ENCODE measurements at places on chromosomes 16 and 17.
A peak's percentile ranks its signal among the peaks of the same experiment; 100 is the strongest.

DNA sequence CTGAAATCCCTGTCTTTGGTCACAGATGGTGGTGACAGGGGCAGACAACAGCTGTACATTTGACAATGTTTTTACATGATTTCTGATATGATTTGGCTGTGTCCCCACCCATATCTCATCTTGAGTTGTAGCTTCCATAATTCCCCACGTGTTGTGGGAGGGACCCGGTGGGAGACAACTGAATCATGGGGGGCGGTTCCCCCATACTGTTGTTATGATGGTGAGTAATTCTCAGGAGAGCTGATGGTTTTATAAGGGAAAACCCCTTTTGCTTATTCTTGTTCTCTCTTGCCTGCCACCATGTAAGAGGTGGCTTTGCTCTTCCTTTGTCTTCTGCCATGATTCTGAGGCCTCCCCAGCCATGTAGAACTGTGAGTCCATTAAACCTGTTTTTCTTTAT lies 353.9 kb downstream of the CPPED1 start:
- no peak for DNase-seq

DNA sequence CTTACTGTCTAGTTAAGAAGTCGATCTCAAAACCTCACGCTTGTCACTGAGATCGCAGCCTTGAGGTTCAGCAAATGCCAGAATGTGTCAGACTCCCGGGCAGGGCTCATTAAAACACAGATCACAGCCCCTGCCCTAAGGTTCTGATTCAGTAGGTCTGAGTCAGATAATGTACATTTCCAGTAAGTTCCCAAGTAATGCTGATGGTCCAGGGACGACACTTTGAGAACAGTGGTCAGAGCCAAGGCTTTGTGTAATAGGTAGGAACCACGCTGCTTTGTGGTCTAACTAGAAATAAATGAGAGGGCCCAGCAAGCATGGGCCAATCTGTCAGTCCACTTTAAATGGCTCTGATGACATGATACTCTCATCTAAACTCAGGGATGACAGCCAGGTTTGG lies 228.6 kb downstream of the ZFHX3 start:
- no peak for DNase-seq

- DNase-seq = no peak
Measured at GRCh38 chr17:50588391-50589049, 28.0 kb downstream of the CACNA1G start.

- no peak for DNase-seq
Measured at GRCh38 chr17:55134486-55135157, 130.1 kb upstream of the HLF start.

GRCh38 chr17:2136241-2136640 lies 81.3 kb downstream of the HIC1 start:
- DNase-seq = no peak

GRCh38 chr17:42989726-42990652 lies 8.2 kb upstream of the RPL27 start:
- no peak for DNase-seq

DNA sequence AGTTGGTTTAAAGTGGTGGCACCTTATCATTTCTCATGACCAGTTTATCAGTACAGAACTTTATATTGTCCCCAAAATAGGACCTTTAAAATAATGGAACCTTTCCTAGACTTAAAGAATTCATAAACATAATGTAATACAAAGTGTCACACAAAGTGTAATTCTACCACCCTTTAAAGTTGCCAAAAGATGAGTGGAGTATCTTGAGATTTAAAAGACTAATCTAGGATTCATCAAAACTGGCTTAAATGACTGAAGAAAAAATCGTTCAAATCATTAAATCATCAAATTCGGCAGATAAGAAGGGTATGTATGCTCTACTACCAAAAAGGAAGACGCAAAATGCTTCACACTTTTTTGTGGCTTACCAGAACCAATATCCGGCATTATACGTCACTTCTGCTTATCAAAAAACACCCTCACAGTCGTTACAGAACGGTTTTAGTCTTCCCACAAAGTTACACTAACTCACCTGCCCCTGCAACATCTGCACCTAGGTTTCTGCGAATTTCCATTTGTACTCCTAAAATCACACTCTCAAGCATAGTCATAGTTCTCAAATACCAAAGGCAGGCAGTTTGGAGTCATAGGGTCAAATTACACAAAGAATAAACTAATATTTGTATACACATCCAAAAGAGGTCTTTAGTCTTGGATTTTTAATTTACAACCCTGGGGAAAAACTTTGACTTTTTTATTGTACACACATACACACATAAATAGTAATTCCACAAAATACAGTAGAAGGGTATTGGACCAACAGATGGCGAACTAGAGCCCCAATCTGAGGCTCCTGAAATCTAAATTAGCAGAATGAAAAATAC lies 1.4 kb upstream of the KANSL1 start:
- DNase-seq = no peak

DNA sequence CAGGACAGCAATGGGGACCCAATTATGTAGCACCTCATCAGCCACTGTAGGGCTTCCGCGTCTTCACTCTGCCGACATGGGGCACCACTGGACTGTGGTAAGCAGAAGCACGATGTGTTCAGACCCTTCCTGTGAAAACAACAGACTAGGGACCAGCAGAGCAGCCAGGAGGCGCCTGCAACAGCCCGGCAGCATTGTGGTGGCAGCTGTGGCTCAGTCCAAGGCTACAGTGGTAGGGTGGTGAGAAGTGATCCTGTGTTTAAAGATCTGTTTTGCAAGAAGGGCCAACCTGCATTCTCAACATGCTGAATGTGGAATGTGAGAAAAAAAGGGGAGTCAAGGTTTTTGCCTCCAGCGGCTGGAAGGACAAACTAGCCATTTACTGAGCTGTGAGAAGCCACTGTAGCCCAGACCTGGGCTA lies 80.8 kb downstream of the GAS7 start:
- peak; percentile 20 for DNase-seq

DNA sequence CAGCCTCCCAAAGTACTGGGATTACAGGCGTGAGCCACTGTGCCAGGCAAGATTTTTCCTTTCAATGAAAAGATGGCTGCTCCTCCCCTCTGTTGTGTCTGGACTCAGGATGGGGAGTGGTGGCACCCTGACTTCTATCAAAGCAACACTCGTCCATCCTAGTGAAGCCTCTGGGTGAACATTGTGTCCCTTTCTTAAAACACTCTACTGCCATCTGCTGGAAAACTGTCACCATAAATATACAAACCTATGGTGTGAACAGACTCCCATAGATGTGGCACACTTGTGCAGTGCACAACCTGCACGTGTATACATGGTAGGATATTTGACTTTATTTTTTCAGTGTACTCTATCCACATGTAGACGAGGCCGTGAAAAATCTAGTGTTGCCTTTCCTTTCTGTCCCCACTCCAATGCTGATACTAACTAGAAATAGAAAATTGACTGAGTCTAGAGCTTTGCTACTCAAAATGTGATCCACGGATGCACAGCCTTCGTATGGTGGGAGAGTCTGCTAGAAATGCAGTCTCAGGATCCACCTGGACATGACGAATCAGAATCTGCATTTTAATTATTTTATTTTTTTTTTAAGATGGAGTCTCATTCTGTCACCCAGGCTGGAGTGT lies 55.9 kb upstream of the PLCG2 start:
- no peak for DNase-seq

- no peak for DNase-seq
Measured at GRCh38 chr17:59332749-59333377, 1.4 kb downstream of the YPEL2 start.

DNA sequence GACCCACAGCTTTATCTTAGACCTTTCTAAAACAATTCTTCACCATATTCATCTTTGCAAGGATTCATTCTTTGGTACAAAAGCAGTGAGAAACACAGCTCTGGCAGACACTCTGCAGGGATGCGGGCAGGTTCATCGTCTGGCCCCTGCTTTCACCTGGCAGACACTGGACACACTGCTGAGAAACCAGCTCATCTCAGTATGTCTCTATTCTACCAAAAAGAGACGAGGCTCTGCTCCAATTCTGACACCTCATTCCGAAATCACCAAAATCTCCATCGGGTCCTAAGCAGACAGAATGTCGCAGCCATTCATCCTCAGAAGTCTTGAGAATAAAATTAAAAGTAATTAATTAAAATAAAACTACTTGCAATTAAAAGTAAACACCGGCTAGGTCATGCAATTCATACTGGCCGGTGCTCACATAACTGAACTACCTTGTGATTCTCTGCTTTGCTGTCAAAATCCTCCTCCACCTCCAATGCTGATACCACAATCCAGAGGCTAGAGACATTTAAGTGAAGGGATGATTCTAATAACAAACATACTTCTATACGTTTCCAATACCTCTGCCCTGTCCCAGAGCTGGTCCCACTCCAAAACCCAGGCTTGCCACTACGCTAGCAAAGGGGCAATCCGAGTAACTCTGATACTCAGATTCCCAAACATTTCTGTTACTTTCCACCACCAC lies 1.3 kb downstream of the RNF157 start:
- no peak for DNase-seq

DNA sequence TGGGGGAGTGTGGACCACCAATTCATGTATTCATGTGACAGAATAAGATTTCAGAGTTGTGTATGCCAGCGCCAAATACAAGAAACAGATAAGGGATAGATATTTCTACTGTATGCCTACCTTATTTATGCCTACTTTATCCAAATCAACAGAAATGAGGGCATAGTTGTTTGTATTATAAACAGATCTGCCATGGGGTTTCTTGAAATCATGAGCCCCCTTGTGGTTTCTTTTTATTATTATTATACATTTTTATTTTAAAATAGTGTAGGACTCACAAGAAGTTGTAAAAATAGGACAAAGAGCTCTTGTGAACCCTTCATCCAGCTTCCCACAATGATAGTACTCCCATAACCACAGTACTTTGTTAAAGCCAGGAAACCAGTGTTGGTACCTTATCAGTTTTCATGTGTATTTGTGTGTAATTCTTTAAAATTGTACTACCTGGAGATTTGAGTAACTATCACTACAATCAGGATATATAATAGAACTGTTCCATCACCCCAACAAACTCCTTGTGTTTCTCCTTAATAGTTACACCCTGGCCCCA lies 229.4 kb downstream of the CCDC182 start:
- no peak for DNase-seq

GRCh38 chr16:84074721-84075120 lies 32.1 kb upstream of the SLC38A8 start:
- no peak for DNase-seq

DNA sequence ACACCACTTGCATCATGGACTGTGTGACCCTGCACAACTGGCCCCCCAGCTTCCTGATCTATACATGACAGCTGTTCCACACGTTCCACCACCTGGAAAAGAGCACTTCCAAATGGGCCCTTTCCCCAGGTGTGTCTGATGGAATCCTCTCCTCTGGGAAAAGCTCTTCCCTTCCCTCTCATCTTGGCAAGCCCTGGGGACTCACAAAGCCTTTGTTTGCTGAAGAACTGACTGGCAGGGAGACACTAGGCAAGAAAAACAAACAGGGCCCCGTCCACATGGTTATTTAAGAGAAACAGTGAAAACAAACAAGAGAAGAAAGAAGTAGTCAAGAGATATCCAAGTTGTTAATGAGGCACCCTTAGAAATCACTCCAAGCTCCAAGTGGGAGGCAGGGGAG lies 52.6 kb downstream of the C16orf95 start:
- DNase-seq = no peak

- no peak for DNase-seq
Measured at GRCh38 chr16:67538666-67539101, 10.1 kb downstream of the RIPOR1 start.

DNA sequence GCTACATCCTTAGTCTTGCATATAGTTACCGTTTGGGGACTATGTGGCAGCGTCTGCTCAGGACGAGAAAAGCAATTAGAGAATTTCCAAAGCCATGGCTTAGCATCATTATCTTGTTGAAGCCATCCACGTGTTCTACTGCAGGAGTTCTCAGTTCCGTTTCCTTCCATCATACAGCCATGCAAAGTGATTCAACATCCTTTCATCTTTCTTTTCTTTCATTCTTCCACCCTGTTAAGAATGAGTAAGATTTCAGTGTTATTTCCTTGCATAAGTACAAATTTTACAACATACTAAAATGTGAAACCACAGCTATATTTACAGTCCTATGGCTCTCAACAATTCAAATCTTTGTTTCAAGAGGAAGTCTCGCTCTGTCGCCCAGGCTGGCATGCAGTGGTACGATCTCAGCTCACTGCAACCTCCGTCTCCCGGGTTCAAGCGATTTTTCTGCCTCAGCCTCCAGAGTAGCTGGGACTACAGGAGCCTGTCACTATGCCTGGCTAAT lies 3.8 kb downstream of the MARF1 start:
- no peak for DNase-seq

DNA sequence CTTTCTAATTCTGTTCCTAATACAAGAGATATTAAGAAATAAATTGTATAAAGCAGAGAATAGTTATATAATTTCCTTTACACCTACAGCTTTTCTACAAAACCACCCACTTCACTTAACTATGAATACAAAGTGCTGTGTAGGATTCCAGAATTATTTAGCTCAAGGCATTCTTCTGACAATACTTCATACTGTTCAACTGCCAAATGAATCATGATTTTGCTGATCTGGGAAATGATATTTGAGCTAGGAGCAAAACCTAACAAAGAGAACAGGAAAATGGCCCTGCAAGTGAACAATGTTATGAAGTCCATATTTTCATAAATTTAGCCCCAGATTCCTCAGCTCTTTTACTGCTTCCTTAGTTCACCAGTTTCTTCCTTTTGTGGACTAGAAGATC lies 12.9 kb downstream of the BBS2 start:
- DNase-seq = no peak
